Spinal cord (tissue), 10 donors: ENCODE measurements at places on chromosomes 7 and 10. TPM values are rescaled to one million over a fixed set of nuclear protein-coding genes. Genes with fewer than 3 reads are reported as not detected.

Gene MYH16
- 0.26 TPM for polyA plus RNA-seq

Gene TMEM229A
- polyA plus RNA-seq = 3.7 TPM

Gene ZNF212
- polyA plus RNA-seq = 16.6 TPM

Gene LUC7L2
- polyA plus RNA-seq = 89.7 TPM

Gene IRF5
- 6.5 TPM for polyA plus RNA-seq

Gene VAX1
- not detected for polyA plus RNA-seq

Gene COBL
- 7.8 TPM for polyA plus RNA-seq

Gene TET1
- polyA plus RNA-seq = 4.9 TPM

DNA sequence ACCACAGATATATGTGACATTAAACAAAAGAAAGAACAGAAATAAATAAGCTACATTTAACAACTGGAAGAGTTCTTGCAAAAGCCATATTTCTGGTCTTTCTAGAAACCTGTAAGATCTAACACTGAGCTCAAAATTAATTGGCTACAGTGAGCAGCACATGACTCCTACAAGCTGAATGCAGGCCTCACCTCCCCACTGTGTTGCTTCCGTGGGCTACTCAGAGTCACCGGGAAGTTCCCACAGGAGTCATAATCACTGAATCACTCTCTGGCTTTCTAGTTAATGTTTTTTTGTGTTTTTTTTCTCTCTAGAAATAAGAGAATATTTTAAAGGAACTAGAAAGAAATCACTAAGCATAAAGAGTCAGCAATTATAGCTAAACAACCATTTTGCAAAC is 10.2 kb upstream of the MRPS24 start:
- no peaks in the 10 kb centered on the region for H3K27me3 ChIP-seq
- H3K4me3 ChIP-seq = no peak overlapping the region
- peaks cover 77% of the 10 kb centered on the region for H3K36me3 ChIP-seq
- DNase-seq = no peak

DNA sequence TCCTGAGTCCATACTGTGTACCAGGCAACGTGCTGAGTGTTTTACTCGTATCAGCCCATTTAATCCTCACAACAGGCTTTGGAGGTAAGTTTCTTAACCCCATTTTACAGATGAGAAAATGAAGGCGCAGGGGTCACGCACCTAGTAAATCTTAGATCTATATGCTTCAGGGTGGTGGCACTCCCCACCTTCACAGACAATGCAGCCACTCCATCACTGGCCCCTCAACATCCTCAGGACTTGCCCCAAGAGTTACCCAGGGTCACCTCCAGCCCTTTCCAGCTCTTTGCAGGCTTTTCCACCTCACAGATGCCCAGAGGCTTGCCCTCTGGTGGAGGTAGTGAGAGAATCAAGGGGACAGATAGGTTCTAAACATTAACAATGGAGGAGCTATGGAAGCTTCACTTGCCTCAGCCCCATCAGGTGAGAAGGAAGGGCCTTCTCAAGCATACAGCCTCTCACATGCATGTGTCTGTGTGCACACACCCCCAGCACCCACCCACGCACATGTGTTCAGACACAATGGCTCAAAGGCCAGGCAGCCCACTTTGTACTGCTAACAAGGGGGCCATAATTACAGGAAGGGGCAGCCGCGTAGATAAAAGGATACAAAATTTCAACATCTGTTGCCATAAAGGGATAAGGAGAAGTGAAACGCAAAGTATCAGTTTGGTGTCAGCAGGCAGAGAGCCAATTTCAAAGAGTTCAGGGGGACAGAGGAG is 29.1 kb downstream of the DPCD start:
- peaks cover 35% of the 10 kb centered on the region for H3K4me1 ChIP-seq
- H3K27ac ChIP-seq = no peak overlapping the region
- no peak overlapping the region for H3K4me3 ChIP-seq
- H3K27me3 ChIP-seq = no peaks in the 10 kb centered on the region
- DNase-seq = no peak
- H3K36me3 ChIP-seq = peaks cover 63% of the 10 kb centered on the region

GRCh38 chr10:110352930-110353243 is 48.2 kb upstream of the SMNDC1 start:
- no peak for DNase-seq
- H3K4me1 ChIP-seq = peaks cover 12% of the 10 kb centered on the region
- no peaks in the 10 kb centered on the region for H3K27me3 ChIP-seq
- no peak overlapping the region for H3K27ac ChIP-seq

DNA sequence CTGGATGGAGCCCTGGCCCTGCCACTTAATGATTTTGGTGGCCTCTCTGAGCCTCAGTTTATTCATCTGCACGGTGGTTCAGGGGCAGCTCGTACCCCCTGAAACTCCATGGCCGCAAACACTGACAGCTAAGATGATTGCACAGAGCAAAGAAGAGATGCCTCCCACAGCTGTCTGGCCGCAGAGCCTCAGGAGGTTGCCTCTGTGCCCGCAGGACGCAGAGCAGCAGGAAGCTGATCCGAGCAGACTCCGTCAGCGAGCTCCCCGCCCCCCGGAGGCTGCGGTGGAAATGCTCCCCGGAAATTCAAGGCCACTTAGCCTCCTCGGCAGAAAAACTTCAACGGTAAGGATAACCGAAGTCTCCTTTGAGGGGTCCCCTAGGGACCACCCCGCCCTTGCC is 30.2 kb upstream of the C10orf53 start:
- no peak overlapping the region for H3K4me3 ChIP-seq
- peaks cover 4% of the 10 kb centered on the region for H3K27me3 ChIP-seq
- no peak overlapping the region for H3K27ac ChIP-seq
- DNase-seq = no peak
- H3K4me1 ChIP-seq = peaks cover 10% of the 10 kb centered on the region
- no peaks in the 10 kb centered on the region for H3K36me3 ChIP-seq

- H3K4me3 ChIP-seq = no peak overlapping the region
- no peaks in the 10 kb centered on the region for H3K36me3 ChIP-seq
- H3K27me3 ChIP-seq = no peaks in the 10 kb centered on the region
- no peak for DNase-seq
- peaks cover 28% of the 10 kb centered on the region for H3K4me1 ChIP-seq
Measured at GRCh38 chr7:158416283-158416933, 171.2 kb downstream of the PTPRN2 start.

GRCh38 chr10:52818019-52818418 is 45.4 kb upstream of the MBL2 start:
- no peaks in the 10 kb centered on the region for H3K4me1 ChIP-seq
- no peaks in the 10 kb centered on the region for H3K27me3 ChIP-seq
- no peak overlapping the region for H3K27ac ChIP-seq
- no peaks in the 10 kb centered on the region for H3K36me3 ChIP-seq
- H3K4me3 ChIP-seq = no peak overlapping the region
- peak; percentile 32 for DNase-seq

DNA sequence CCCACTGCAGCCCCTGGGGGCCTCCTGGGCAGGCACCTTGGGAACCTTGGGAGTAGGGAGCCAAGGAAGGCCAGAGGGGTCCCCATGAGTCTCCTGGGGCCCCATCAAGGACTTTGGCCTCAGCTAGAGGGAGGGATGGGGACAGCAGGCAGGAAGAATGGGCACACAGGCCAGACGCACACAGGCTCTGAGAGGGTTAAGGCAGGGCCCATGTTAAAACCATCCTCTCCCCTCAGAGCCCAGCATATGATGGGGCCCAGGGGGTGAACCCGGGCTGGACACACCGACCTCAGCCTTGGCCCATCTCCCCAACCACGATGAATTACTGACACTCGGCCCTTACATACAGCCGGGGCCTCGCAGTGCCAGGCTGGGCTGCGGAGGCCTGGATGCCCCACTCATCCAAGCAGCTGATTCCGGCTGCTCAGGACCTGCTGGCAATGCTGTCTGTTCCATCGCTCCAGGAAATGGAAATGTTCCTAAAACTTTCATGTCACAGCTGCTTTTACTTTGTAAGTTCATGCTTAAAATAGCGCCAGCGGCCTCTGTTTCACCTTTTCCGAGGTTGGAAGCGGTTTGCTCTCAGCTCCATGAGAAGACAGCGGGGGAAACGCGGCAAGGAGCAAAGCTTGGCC is 17.3 kb upstream of the INPP5A start:
- DNase-seq = no peak
- no peak overlapping the region for H3K4me3 ChIP-seq
- H3K27ac ChIP-seq = peak overlapping the region; percentile 86
- peaks cover 64% of the 10 kb centered on the region for H3K4me1 ChIP-seq
- H3K36me3 ChIP-seq = peaks cover 8% of the 10 kb centered on the region

DNA sequence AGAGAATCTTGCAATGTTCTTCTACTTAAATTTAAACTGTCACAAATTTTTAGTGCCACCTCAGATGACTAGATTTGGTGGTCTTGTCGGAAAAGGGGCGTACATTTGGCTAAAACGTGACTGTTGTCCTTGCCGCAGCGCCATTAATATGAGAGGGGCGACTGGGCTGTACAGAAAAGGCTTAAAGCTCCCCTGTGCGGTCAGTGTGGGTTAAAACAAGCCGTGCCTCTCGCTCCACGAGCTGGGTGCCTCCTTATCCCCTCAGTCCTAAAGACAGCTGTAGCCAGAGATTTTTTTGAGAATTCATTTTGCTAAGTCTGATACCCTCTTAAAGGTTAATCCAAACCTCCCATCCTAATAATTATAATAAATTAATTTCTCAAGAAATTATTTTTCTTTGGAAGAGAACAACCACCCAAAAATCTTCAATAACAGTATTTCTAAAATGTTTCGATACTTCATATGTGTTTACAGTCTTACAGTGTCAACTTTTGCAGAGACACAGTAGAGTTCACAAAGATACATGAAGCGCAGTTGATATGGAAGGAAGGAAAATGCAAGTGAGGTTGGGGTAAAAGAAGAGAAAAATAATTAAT is 68.6 kb downstream of the C7orf25 start:
- peak overlapping the region; percentile 26 for H3K4me3 ChIP-seq
- DNase-seq = peak; percentile 81
- peaks cover 2% of the 10 kb centered on the region for H3K27me3 ChIP-seq
- no peak overlapping the region for H3K27ac ChIP-seq
- H3K36me3 ChIP-seq = no peaks in the 10 kb centered on the region

DNA sequence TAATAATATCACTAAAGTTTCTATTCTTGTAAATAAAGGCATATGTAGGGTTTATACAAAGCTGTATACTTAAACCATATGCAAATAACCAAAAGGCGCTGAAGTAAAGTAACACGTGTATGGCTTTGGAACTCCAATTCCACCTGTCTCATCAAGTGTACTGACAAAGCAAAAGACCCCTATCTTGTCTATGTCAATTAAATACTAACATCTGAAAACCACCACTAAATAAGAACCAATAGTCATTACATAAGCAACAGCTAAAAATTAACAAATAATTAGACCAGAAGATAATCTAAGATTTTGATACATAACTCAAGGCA is 93.9 kb downstream of the KMT2C start:
- H3K27ac ChIP-seq = no peak overlapping the region
- no peaks in the 10 kb centered on the region for H3K27me3 ChIP-seq
- H3K4me3 ChIP-seq = no peak overlapping the region
- no peaks in the 10 kb centered on the region for H3K36me3 ChIP-seq
- no peak for DNase-seq

- H3K4me3 ChIP-seq = no peak overlapping the region
- peak overlapping the region; percentile 22 for H3K27ac ChIP-seq
- peaks cover 12% of the 10 kb centered on the region for H3K4me1 ChIP-seq
- no peaks in the 10 kb centered on the region for H3K27me3 ChIP-seq
- H3K36me3 ChIP-seq = no peaks in the 10 kb centered on the region
Measured at GRCh38 chr7:1512781-1513656, 8.8 kb upstream of the INTS1 start.

DNA sequence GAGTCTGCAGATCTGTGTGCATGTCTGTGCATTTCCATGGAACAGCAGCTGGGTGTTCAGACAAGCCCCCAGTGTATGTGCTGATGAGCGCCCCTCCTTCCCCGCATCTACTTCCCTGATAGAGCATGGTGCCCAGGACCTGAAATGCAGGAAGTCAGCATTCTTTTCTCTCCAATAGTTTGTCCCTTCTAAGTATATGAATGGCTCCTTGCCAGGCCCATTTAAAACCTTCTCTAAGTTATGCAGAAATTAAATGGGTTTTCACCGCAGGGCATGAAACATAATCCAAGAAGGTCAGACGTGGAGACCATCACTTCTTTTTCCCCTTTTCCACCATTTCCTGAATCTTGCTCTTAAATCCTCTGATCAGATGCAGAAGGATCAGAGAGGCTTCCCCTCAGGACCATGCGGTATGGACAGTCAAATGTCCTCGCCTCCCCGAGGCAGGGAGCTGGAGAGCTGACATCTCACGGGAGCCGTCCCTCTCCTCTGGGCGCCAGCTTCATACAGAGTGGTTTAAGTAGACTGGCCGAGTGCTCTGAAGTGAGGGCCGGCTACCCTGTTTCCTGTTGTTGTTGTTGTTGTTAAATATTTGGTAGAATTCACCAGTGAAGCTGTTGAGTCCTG is 155.3 kb downstream of the C10orf105 start:
- H3K27ac ChIP-seq = no peak overlapping the region
- peaks cover 4% of the 10 kb centered on the region for H3K4me1 ChIP-seq
- H3K4me3 ChIP-seq = no peak overlapping the region

- DNase-seq = no peak
- H3K27ac ChIP-seq = no peak overlapping the region
- no peak overlapping the region for H3K4me3 ChIP-seq
Measured at GRCh38 chr7:84291756-84292155, 97.2 kb upstream of the SEMA3A start.

- H3K4me1 ChIP-seq = peaks cover 3% of the 10 kb centered on the region
- H3K36me3 ChIP-seq = no peaks in the 10 kb centered on the region
- H3K27ac ChIP-seq = no peak overlapping the region
- no peak for DNase-seq
- H3K4me3 ChIP-seq = no peak overlapping the region
Measured at GRCh38 chr7:150443793-150444540, 6.5 kb upstream of the GIMAP8 start.

DNA sequence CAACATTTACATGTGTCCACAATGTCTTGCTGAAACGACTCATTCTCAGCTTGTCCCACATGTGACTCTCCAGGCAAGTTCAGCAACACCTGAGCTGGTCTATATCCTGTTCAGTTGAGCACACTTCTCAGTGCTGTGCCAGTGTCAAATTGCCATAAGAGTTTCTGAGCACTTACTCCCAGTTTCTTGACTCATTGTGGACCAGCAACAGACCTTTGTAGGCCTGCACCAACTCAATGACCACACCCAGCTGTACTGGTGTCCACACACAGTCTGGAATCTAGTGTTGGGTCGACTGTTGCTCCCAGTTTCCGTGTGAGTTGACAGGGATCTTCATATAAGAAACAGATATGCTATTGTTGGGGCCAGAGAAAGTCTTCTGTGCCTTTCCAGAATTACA is 88.0 kb downstream of the PTPN20 start:
- H3K4me3 ChIP-seq = no peak overlapping the region
- no peaks in the 10 kb centered on the region for H3K27me3 ChIP-seq
- no peaks in the 10 kb centered on the region for H3K36me3 ChIP-seq
- H3K27ac ChIP-seq = no peak overlapping the region

GRCh38 chr10:22379059-22379458 is 33.8 kb downstream of the SPAG6 start:
- H3K27ac ChIP-seq = no peak overlapping the region
- no peak for DNase-seq
- no peaks in the 10 kb centered on the region for H3K36me3 ChIP-seq
- no peaks in the 10 kb centered on the region for H3K27me3 ChIP-seq
- H3K4me3 ChIP-seq = no peak overlapping the region
